ENCODE measurements at places on chromosomes 5 and 9.

DNA sequence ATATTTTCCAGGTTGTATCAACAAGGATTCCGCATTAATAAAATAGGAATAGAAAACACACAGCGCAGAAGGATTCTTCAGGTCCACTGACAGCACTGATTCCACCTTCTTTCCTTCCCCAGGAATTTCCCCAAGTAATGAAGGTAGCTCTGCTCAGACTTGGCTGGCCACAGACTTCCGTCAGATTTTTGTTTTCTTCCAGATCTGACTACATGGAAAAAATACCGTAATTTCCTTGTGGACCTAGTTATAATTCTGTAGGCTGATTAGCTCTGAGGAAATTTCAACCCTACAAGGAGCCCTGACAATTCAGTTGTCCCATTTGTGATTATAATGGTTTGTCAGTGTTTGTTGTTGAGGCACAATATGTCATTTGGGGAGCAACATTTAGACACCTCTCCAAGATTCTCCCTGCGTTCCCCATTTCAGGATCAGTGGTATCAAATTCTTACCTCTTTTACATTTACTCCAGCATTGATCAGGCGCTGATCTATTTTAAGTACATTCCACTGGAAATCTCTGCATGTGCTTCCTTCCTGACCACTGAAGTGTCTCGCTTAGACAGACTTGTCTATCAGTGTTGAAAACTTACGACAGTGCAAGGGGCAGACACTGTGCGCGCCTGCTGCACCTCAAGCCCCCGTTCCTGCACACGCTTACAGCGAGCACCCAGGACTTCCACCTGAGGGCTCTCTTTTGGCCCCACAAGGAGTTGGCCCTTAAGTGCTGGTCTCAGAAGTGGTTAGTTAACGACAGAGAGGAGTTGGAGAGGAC is 94.8 kb downstream of the LHFPL2 start:
- DNase-seq = no peak

DNA sequence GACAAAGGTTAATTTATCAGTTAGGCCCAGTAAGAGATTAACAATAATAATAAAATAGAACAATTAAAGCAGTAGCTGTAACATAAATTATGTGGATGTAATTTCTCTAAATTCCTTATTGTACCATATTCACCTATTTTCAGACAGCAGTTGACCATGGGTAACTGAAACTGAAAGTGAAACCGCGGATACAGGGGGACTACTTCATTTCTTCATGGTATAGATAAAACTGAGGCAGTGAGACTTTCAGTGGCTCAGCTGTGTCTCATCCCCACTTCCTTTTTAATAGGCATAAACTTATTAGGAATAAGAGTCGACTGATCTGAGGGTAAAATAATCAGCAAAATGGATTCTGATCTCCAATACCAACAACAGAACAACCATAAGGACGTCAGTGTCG is 174.0 kb upstream of the WWC1 start:
- no peak for DNase-seq

DNA sequence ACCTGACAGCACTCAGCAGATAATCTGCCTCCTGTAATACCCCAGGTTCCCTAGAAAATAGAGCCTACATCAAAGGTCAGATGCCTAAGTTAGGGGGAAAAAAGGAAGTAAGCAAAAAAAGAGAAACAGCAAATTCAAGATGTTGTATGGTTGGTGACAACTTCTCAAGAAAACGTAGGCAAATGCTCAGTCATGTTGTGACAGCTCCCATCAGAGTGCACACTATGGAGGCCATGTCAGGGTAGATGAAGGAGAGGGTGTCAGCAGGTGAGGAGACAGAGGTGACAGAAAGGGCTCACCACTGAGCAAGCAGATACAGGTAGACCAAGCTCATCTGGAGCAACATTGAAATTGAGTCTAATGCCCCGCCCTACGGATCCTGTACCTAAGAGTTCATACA is 356.8 kb upstream of the BRINP1 start:
- DNase-seq = no peak

GRCh38 chr5:10251405-10251804 is 1.3 kb downstream of the CCT5 start:
- no peak for DNase-seq

- no peak for DNase-seq
Measured at GRCh38 chr5:157598350-157598936, 22.9 kb upstream of the ADAM19 start.

- no peak for DNase-seq
Measured at GRCh38 chr9:34689116-34689470, 2.0 kb downstream of the CCL19 start.

DNA sequence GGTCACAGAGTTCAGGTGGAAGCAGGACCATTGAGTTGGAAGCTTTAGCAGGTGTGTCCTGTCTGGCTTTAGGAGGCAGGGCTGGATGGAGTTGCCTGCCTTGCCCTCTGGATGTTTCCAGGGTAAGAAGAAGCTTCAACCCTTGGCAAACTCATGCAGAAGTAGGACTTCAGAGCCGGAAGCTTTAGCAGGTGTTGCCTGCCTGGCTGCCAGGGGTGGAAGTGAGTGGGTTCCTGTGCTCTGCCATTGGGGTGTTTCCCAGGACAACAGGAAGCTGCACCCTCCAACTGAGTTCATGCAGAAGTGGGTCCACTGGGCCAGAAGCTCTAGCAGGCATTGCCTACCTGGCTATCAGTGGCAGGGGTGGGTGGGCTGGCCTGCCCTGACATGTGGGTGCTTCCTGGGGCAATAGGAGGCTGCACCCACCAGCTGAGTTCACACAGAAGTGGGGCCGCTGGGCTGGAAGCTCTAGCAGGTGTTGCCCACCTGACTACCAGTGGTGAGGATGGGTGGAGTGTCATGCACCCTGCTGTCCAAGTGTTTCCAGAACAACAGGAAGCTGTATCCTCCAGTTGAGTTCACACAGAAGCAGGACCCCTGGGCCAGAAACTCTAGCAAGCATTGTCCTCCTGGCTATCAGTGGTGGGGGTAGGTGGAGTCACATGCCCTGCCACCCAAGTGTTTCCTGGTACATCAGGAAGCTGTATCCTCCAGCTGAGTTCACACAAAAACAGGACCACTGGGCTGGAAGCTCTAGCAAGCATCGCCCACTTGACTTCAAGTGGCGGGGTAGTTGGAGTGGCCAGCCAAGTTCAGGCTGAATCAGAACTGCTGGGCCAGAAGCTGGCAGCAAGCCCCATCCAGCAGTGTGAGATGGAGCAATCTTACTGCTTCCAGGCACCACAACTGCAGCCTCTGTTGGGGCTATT is 24.6 kb downstream of the LOX start:
- DNase-seq = no peak

DNA sequence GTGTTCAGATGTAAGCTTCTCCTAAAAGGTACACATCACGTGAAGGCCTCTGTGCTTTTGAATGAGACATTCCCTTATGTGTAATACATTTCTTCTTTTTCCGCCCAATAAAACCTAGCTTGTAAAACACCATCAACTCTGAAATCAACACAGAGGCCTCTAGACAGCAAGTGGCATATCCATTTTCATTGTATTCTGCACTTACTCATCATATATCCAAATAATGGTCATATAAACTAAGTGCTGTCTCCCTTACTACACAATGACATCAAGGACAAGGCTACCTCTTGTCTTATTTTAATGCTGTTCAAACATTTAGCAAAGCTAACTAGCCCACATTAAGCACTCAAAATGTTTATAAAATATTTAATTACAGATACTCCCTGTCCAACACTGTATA is 108.5 kb downstream of the ELAVL2 start:
- DNase-seq = no peak

DNA sequence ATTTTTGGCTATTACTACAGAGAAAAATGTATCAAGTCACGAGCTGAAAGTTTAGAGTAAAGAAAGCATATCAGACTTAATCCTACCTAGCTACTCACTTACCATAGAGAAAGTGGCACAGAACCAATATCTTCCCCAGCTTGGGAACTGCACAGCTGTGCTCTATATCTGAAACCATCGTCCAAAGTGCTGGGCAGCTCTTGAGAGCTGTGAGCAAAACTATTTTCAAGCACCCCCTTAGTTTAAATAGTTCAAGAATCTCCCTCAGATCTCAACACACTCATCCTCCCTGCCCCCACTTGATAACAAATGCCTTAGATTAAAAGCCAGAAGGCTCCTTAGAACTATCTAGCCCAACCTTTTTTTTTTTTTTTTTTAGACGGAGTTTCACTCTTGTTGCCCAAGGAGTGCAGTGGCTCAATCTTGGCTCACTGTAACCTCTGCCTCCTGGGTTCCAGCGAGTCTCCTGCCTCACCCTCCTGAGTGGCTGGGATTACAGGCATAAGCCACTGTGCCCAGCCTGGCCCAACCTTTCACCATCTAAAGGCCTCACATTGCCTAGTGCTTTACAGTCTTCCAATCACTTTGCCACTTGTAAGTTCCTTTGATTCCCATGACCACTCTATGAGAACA is 94.2 kb upstream of the APC start:
- no peak for DNase-seq

DNA sequence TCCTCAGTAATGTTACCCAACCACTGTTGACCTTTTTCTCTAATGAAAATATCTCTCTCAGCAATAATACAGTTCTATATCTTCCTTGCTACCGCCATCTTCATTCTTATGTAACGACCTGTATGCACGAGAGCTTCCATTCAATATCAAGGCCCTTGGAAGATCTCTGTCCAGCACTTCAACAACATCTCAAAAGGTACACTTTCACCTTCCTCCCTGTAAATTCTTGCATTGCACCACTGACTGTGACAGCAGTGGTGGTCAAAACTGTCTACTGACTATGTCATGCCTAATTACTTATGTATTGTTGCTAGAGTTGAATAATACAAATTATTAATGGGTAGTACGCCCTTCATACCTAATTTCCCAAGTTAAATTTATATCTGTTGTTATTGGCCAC is 53.3 kb downstream of the ANXA1 start:
- no peak for DNase-seq

GRCh38 chr5:178347956-178348355 is 115.4 kb upstream of the PHYKPL start:
- no peak for DNase-seq

DNA sequence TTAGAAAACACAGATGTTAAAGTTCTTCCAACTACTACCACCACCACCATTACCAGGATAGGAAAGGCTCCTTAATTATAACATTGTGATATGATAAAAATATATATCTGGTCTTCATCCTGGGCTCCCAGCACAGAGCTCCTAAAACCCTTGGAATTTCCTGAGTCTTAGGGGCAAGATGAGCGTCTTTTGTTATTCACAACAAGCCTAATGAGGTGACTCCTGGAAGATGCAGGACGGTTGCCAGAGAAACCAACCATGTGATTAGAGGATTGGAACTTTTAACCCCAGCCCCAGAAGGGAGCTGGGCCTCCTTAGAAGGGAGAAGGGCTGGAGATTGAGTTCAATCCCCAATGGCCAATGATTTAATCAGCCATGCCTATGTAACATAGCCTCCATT is 148.0 kb upstream of the ADRA1B start:
- DNase-seq = no peak

DNA sequence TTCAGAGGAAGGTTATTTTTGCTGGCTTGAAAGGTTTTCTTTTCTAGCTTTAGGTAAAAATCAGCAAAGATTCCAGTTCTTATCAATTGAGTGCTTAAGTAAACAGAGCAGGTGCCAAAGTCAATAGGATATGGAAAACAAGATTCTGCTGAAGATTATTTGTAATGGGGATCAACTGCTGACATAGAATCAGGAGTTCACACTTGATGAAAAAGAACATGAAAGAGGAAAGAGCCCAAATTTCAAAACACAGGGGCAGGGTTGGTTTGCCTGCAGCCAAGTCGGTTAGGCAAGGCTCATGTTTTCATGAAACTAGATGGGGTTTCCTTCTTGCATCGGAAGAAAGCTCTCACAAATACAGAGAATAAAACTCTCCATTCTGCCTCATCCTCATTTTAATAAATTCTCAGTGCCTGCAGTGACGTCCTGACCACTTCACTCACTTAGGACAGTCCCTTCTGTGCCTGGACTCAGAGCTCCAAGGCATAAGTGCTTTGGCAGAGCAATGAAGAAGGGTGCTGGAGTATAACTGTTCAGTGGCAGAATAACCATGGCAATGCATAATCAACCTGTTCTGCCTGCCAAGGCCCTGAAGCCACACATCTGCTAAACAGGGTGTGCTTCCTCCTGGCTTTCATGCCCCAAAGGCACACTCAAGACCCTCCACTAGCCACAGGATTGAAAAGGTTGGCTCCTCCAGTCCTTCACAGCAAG is 179.6 kb downstream of the GNAQ start:
- DNase-seq = no peak

DNA sequence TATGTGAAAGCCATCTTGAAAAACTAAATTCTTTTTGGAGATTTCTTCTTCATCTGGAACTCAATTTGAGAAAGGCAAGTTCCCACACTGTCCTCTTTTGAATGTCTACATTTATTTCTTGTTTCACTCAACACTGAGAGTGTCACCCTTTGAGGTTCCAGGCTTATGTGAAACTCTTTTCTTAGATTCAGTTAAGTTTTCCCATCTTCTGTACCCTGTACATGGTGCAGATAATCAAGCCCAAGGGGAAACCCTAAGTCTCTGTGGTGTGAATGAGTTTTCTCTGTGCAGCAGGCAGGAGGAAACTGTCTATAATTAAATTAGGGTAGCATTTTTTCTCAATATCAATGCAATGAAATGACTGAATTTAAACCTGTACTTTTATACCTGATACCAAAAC is 72.3 kb upstream of the PRLR start:
- DNase-seq = no peak

- DNase-seq = no peak
Measured at GRCh38 chr9:114396558-114397218, 8.9 kb upstream of the AKNA start.

DNA sequence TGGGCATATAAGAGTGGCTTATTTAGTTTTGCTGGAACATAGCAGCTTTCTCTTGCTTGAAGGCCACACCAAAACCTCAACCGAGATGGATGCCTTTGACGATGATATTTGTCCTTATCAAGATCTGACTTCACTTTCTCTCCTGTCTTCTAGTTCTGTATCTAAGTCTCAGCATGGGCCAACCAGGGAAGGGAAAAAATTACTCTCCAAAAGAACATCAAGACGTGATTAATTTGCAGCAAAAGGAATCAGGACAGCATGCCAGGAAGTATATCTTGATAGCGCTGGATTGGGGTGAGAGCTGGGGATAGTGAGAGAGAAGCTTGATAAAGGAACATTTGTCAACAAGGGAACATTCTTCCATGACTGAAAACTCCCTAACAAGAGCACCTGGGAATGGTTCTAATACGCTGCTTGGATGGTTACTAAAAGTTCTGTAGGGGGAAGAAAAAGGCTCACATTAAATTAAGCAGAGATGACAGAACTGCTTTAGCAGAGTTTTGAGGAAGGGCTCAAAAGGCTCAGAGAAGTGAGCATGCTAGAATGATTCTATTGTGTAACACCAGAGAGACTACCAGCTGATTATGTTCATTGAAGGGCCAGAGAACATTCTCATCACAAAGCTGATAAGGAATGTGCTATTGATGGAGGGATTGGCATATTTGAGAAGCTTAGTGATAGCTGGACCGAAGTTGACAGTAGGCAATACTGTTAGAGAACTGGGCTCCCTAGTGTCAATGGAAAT is 21.6 kb upstream of the ANXA1 start:
- no peak for DNase-seq

DNA sequence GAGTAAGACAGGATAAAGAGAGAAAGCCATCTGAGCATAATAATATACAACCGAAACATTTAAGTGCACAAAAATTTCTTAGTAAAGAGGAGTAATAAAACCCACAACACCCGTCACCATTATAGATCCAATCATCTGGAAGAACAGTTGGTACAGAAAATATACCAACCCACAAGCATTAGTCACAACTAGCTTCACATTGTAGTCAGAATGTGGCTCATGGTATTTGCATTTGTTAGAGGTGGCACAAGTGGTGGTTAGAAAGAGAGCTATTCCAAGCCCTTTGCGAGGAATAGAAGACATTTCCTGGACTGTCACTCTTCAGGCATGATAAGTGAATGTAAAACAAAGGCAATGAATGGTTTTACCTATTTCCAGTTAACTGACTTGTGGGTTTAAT is 677.5 kb upstream of the ST8SIA4 start:
- no peak for DNase-seq

Measured in cortex of kidney (tissue), 1 donor.